Vagina (tissue), 2 donors: ENCODE measurements at places on chromosomes 1 and 21.

GRCh38 chr1:24948079-24948827 is 18.2 kb upstream of the RUNX3 start:
- DNase-seq, result no peak

DNA sequence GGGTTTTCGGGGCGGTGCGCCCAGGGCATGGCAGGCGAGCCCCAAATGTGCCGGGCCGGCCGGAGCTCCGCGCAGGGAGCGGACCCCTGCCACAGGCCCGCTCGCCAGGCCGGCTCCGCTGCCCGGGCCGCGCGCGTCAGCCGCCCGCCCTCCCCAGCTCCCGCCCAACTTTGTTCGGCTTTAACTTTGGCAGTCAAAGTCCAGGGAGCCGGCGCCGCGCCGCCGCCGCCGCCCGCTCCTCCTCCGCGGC is 488 bp downstream of the SLC35D1 start:
- DNase-seq, result no peak

DNA sequence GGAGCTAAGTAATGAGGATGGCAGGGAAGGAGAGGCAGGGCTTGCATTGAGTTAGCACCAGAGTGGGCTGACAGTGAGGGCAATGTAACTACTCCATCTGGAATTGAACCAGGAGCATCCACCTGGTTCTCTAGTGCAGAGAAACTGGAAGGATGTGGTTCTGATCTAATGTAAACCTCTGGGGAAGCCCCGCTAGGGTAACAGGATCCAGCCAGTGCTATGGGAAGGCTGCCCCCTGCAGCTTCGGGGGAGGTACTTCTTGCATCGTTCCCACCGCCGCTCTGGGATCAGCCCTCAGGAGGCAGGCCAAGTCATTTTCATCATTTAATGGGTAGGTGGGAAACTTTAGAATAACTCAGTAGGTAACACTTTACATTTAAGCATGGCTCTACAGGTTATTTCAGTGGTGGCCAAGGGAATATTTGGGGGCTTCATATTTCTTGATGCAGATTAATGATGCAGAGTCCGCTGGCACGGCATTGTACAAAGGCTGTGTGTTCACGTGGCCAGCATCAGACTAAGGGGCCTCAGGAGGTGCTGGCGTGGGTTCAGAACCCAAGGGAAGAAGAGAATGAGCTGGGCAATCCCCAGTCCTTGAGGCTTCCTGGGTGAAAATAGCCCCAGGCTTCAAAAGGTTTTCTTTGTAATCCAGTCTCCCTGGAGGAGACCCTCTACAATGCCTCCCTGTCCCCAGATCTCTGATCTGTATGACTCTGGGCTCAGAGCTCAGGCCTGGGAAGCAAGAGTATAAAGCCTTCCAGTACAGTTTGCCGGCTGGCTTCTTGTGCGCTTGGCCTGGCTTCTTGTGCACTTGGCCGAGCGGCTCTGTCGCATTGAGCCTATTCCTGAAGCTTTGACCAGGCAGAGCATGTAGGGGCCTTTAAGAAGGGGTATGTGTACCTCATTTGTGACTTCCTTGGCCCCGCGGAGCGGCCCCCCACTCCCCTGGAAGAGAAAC is 26.4 kb upstream of the KAZN start:
- DNase-seq, result no peak

DNA sequence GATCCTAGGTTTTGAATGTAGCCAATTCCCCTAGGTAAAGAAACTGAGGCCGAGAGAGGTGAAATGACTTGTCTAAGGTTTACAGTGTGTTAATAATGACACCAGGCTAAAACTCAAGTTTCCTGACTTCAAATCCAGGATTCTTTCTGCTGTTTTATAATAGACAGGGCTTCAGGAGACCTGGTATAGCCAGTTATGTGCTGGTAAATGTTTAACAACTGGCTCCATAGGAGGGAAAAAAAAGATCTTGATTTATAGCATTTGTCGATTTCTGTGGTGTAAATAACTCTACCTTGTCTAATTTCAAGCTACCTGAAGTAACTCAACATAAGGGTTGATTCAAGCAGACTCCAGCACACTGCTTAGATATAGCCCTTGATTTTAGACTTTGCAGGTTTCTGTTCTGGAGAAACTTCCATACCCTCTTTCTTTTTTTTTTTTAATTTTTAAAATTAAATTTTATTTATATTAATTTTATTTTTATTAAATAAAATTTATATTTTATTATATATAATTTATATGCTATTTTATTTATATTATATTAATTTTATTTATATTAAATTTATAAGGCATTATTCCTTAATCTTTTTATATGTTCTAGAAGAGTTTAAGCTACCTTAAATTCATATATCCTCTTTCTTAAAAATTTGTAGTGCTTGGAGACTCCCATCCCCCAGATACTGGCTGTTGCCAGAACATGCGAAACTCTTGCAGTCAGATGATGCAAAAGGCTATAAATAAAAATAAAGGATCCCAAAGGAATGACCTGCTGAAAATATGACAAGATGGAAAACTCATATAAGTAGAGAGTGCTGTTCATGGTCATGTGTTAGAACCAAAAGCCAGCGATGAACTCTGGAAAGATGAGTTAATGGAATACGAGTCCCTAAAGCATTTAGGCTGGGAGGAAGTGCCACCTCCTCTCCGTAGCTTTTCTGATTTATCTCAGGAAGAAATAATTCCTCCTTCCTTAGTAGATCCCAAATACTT is 35.4 kb upstream of the SRSF10 start:
- DNase-seq, result no peak

DNA sequence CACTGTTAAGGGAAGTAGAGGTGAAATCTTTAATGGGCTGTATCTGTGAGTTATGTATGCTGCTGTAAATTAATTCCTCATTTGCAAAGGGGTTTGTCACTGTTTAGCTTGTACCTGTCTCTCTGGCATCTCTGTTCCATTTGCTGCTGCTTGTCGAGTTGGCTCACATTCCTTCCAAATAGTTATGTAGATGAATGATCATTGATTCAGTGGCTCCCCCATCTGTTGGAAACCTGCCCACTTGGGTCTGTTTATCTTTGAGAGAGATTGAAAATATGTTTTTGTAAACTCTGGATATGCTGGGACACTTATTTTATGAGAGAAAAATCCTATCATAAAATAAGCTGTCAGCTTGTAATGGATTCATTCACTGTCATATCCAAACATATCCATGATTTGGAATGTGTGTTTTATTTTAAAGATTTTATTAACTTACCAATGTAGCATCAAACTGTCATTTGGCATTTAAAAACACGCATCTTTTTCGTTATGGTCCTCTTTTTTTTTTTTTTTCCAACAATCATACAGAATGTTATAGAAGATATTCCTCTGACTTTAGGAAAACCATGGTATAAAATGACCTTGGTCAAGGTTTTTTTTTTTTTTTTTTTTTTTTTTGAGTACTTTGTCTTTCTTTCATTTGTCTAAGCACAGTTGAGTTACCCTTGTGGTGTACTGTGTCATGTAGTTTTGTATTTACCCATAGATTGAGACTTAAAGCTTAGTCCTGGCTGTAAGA is 3.5 kb downstream of the RYR2 start:
- DNase-seq, result no peak

- DNase-seq, result no peak
Observed at GRCh38 chr1:157098519-157098918, 1.1 kb downstream of the ETV3L start.

- no peak for DNase-seq
Observed at GRCh38 chr21:38327984-38328383, 71.2 kb downstream of the KCNJ15 start.

DNA sequence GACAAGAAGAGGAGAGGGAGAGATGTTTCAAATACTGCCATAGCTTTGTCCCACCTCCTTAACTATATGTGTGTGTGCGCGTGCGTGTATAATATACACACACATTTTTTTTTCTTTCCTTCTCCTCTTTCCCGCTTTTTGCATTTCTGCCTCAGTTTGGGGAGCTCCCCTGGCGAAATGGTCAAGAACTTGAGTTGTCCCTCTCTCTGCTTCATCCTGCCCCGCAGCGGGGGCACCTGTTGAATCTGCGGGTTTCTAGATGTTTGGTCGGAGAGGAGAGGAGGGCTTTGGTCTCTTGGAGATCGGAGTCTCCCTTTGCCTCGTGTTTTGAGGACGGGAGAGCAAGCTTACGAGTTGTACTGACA is 504 bp downstream of the SCCPDH start:
- no peak for DNase-seq

DNA sequence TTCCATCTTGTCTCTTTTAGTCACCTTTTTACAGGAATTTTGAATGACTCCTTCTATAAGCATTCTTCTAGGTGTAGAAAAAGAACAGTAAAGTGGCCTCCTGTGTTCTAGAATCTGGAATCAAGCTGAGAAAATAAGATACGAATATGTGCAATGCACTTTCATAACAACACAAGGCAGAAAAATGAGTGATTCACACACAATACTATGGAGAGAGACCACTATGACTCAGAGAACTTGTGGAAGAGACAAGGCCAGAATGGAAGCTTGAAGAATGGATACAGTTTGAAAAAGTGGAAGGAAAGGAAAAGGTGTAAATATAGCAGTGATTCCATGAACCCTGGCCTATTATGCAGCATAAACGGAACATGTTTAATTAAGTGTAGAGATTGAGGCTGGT is 57.1 kb upstream of the SAMSN1 start:
- DNase-seq, result no peak

DNA sequence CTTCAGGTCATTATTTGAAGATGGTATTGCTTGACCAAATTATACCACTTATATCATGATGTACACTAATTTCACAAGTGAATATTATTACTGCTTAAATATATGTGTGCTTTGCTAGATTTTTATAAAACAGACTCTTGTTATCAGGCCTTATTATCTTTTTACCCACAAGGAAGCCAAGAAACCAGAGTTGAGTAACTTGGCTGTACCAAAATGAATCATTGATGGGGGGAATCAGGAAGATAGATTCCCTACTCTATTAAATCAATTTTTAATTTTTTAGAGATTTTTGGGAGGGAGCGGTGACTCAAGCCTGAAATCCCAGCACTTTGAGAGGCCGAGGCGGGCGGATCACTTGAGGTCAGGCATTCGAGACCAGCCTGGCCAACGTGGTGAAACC is 16.0 kb upstream of the SCCPDH start:
- DNase-seq, result no peak

DNA sequence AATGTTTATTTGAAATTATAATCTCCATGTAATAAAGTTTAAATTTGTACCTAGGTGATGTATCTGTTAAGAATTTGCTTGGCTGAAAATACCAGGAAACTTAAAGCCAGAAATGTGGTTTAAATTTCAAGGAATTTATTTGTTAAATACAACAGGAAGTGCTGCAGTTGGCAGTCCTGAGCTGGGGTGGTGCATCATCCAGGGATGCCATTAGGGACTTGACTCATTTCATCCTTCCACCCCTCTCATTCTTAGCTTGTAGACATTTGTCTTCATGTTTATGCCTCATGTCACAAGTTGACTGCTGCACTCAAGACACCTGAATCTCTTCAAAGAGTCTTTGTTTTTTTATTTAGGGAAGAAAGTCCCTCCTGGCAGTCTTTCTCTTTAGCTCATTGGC is 175.9 kb downstream of the LHX8 start:
- no peak for DNase-seq

DNA sequence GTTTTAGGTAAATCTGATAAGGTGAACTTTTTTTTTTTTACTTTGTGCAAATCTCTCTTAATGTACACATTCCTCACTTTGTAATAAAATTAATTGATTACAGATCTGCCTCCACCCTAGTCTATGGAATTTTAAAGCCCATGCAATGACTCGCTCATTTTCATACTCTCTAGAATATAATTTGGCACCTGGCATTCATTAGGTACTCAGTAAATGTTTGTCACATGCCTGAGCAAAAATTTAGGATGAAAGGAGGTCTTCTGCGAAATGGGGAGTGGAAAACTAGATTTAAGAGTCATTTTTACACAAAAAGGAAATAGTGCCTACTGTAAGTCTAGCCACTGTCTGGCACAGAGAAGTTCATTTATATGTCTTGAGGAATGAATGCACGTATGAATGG is 350.1 kb downstream of the DPYD start:
- no peak for DNase-seq

DNA sequence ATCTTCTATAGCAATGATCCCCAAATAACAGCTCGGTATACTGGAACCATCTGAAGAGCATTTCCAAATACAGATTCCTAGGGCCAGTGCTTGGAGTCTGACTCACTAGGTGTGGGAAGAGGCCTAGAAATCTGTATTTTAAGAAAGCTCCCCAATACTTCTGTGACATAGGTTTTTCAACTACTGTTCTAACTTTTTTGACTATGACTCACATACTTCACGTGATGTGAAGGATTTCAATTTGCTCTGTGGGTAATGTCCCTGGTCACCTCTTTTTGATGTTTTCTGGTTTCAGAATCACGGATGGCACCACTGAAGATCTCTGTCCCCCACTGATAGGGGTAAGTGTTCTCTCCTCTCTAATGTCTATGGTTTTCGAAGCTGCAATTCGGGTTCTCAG is 11.0 kb downstream of the ORC1 start:
- DNase-seq, result no peak

GRCh38 chr1:234854645-234855039 is 244.7 kb upstream of the IRF2BP2 start:
- DNase-seq, result no peak

DNA sequence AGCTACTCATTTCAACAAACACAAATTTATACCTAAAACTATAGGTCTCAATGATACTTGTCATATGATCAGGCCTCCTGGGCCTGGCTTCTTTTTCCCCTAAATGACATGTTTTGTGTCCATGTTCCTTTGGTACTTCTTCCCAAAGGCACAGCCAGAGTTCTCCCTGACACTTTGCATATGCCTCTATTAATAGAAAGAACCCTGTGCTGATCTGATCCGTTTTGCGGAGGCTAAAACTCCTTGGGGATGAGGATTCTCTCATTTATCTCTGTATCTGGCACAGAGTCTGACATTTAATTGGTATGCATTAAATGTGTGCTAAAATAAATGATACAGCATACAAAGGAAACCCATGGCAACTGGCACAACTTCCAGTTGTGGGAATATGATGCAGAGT is 11.5 kb downstream of the ATPAF1 start:
- DNase-seq, result no peak

DNA sequence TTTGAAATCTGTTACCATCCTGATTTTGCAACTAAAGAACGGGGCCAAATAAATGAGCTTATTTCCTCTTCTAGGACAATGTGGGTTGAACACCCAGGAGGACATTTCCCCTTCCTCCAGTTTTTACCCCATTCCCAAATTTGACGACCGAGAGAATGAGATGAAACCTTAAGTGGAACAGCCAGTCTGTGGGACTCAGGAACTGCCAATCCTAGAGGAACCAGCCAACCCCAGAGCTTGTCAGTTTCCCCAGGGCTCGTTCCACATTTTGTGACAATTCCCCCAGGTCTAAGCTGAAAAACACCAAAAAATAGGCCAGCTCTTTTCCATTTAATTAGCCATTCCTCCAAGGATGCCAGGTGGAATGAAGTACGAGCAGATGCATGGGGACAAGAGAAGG is 21.3 kb upstream of the MAPKAPK2 start:
- DNase-seq, result no peak
